ENCODE measurements at places on chromosomes 16 and 17.

- DNase-seq, result peak; percentile 42
These were observed 47.5 kb downstream of the HAPSTR1 start for GRCh38 chr16:9138731-9139501.

DNA sequence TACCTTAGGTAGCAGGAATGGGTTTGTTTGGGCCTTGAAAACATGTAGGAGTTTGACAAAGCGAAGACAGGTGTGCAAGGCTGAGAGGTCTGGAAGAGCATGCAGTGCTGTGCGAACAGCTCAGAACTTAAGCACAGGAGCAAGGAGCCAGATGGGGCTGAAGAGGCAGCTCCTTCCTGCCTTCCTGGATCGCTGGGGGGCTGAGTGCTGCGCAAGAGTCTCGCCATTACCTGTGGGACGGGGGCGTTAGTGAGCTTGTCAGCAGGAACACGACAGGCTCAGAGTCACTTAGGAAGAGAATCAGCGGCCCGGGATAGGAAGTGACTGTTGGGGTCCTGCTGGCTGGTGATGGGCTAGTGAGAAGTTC, 464 bp upstream of the MRM1 start:
- DNase-seq, result no peak

DNA sequence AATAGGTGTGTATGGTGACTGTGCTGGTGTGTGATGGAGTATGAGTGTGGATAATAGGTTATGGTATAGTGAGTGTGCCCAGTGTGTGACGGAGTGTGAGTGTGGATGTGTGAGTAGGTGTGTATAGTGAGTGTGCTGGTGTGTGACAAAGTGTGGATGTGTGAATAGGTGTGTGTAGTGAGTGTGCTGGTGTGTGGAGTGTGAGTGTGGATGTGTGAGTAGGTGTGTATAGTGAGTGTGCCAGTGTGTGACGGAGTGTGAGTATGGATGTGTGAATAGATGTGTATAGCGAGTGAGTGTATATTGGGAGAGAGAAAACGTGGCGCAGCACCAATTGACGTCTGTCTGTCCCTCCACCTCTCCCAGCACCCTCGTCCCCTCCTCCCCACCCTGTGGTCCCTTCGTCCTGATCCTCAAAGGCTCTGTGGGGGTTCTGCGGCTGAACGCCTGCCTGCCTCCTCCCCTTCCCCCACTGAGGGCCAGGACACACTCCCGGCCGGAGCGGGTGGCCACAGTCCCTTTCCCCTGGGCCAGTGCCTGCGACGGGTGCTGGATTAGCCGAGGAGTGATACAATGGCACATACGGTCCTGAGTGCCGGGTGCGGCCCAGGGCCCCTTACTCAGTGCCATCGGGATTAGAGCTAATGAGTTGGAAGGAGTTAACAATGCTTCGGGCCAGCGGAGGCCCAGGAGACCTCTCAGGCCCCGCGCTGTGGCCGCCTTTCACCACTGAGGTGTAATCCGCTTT, 160.0 kb downstream of the MRM1 start:
- DNase-seq, result no peak

DNA sequence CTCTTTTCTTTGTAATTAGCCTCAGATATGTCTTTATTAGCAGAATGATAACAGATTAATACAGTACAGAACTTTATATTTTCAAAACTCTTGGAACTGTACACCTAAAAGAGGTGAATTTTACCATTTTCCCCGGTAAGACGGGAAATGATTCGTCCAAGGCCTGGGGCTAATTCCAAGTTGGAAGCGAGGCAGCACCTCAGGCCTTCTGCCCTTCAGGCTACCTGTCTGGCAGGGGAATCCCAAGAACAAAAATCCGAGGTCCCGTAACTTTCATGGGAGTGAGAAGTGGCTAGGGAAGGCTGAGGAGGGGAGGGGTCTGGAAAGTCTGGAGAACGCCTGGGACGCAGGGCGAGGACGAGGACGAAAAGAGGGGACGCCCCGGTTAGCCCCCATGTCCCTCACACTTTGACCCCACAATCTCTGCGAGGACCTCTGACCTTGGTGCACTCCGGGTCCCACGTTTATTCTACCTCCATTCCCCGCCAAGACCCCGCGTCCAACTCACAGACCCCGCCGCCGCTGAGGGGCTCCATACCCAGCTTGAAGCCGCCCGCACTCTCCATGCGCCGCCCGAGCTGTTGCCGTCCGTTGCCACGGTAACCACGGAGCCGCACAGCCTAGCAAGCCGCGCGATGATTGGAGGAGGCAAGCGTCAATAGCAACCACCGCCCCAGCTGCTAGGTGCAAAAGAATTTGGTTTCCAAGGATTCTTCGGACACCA, at the start of gene HYDIN:
Gene HYDIN (minus strand): TSS at position 601 of the 724 bp plus-strand sequence. CDS start 43,827 bp downstream, outside the sequence.
- no peak for DNase-seq

GRCh38 chr16:13039526-13039925, 138.1 kb downstream of the SHISA9 start:
- DNase-seq, result no peak

DNA sequence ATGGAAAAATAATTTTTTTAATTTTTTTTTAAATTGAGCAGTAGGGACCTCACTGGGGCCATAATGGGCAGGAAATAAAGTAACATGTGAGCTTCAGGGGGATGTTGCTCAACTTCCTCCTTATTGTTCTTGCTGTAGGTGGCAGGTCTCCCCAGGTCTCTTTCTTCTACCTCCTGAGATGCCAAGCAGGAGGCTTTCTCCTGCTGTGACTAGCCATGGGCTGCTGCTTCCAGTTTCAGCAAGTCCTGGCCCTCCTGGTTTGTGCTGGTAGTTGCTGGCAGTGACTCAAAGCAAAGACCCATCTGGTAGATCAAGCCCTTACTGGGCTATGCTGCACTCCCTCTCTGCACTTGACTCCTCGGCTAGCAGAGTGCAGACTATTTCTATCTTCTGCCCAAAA, 2.3 kb downstream of the DPEP2NB start:
- DNase-seq, result no peak

- DNase-seq, result no peak
These were observed 169.1 kb downstream of the HS3ST3B1 start for GRCh38 chr17:14469971-14470370.

DNA sequence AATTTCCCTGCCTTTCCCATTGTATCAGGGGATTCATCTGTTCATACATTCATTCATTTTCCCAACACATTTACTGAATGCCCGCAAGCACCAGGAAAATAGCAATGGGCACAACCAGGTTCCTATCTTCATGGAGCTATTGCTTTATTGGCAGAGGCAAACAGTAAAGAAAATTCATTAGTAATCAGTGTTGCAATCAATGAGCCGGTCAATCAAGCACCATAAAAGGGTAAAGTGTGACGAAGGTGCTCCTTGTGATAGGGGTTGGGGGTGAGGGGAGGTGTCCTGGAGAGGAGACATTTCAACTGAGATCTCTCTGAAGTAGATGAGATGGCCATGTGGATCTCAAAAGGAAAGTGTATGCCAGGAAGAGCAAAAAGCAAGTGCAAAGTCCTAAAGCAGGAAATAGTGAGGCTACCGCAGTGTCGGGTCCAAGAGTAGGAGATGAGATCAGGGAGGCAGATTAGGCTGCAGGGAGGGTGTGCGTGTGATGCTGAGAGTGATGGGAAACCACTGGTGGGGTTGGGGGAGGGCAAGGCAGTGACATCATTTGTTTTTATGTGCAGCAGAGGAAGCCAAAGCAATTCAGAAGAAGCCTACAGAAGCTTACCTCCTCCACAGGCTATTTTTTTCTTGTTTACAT, 28.4 kb downstream of the CDH13 start:
- DNase-seq, result peak; percentile 4

DNA sequence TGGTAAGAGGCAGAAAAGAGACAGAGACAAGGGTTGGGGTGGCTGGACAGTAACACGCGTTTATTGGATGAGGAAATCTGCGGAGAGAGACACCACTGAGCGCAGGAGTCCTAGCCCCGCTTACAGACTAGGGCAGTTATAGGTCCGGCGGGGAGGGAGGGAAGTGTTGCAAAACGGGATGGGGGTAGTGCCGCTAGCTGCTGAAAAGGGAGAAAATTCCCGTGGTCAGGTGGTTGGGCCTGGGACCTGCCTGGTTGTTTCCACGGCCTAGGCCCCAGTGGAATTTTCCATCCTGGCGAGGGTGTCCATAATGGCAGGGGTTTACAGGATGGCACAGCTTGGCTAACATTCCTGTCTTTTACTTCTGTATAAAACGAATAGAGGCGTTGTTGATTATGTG, 5.5 kb upstream of the CPHXL2 start:
- no peak for DNase-seq
